ENCODE measurements at places on chromosomes 2 and 18. TPM values are rescaled to one million over a fixed set of nuclear protein-coding genes. Genes with fewer than 3 reads are reported as not detected.

Gene MFSD2B
- 1.1 TPM for total RNA-seq

Gene SERPINB13
- not detected for total RNA-seq

DNA sequence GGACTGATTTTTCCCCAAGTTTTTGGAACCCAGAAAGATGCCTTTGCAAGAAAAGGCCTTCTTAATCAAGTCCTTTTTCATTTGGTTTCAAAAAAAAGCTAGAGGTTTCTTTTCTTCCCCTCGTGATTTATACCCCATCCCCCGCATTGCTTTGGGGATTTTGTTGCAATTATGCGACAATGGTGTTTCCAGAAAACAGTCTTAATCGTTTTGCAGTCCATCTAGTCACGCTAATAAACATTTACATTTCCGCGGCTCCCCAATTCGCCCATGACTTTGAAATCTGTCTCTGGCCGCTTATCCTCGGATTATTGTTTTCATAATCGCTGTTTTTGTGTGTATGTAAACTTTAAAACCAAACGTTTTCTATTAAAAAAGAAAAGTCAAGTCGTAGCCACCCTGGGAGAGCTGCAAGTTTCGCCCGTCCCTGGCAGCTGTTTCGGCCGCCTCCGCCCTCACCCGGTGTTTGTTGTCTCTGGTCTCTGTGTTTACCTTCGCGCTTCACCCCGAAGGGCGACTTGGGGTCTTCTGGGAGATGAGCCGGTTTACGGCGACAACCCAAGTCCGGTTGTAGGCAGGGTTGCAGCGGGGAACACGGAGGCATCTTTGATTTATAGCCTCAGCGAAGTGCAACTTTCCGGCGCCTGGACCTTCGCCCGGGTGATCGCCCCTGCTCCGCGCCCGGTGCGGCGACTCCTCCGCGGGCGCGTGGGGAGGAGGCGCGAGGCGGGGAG is 667 bp downstream of the SP9 start:
- no peaks in the 10 kb centered on the region for H3K36me3 ChIP-seq
- H3K27me3 ChIP-seq, result peaks cover 5% of the 10 kb centered on the region
- no peak overlapping the region for H3K4me3 ChIP-seq
- no peak for DNase-seq
- no peaks in the 10 kb centered on the region for H3K4me1 ChIP-seq

DNA sequence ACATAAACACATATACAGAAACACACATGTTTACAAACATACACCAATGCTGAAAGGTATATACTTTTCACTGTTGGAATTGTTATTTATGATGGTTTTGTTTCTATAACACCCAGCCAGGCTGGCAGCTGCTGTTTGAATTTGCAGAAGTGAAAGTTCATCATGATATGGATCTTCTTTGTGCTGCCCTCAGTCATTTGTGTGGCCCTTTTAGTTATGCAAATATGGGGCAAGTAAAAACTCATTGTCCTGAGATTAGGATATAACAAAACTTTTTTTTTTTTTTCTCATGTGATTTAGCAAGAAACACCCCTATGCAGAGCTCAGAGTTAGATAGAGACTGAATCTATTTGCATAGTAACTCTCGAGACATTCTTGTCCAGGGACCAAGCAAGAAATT is 714.1 kb downstream of the KCNJ3 start:
- H3K36me3 ChIP-seq, result no peaks in the 10 kb centered on the region
- H3K4me1 ChIP-seq, result no peaks in the 10 kb centered on the region
- no peak for DNase-seq
- no peak overlapping the region for H3K27ac ChIP-seq
- H3K4me3 ChIP-seq, result no peak overlapping the region

- no peak overlapping the region for H3K4me3 ChIP-seq
- H3K27me3 ChIP-seq, result no peaks in the 10 kb centered on the region
- peaks cover 14% of the 10 kb centered on the region for H3K4me1 ChIP-seq
- no peaks in the 10 kb centered on the region for H3K36me3 ChIP-seq
- DNase-seq, result no peak
- no peak overlapping the region for H3K27ac ChIP-seq
These were observed 335.1 kb downstream of the METTL4 start for GRCh38 chr18:2236232-2236631.

GRCh38 chr2:241565411-241565810 is 6.9 kb downstream of the BOK start:
- peaks cover 10% of the 10 kb centered on the region for H3K4me1 ChIP-seq
- no peak overlapping the region for H3K4me3 ChIP-seq
- H3K27ac ChIP-seq, result no peak overlapping the region
- no peak for DNase-seq
